Cortex of kidney (tissue), 1 donor: ENCODE measurements at places on chromosomes 12 and 14.

DNA sequence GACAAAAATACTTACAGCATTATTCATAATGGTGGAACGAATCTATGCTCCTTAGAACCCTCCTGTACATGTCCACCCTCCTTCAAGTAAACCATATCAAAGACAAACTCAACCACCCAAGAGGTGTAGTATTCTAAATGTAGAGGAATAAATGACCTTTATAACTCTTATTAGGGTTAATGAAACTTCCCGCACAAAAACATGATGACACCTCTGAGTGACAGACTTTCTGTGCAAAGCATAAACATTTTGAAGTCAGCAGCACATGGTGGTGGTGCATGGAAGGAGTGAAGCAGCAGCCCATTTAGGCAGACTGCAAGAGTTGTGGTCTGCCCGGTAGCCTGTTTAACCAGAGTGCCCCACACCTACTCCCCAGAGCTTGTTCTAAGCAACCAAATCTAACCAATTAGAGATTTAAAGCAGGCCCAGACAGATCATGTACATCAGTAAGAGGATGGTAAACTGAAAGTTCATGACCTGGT lies 615 bp upstream of the ASB8 start:
- no peak for DNase-seq

DNA sequence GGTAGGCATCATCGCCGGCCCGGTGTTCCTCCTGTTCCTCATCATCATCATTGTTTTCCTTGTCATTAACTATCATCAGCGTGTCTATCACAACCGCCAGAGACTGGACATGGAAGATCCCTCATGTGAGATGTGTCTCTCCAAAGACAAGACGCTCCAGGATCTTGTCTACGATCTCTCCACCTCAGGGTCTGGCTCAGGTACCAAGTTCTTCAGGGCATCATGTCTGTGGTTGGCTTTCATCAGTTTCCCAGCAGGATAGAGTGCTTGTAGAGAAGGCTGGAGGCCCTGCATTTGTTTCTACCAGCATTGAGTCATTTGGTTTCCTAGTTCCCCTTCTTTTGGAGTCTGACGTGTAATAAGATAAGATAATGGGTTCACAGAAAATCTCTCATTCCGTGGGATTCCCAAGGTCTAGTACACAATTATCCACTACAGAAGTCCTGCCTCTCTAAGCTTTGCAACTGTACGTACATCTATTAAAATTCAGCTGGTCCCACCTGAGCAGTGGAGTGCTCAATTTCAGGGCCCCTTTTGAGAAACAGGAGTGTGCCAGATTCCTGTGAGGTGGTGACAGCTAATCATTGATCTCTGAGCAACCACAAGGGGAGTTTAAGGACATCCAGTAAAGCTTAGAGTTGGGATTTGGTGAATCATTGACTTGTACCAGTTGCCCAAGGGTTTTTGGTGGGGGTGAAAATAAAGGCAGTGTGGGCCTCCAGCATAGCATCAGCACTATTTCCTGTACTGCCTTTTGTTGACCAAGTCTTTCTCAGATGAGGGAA lies 25.1 kb downstream of the ACVR1B start:
- no peak for DNase-seq

- no peak for DNase-seq
These were observed 129.5 kb downstream of the ETV6 start for GRCh38 chr12:11778713-11779685.

GRCh38 chr12:108572166-108572790 lies 9.9 kb downstream of the ISCU start:
- no peak for DNase-seq

DNA sequence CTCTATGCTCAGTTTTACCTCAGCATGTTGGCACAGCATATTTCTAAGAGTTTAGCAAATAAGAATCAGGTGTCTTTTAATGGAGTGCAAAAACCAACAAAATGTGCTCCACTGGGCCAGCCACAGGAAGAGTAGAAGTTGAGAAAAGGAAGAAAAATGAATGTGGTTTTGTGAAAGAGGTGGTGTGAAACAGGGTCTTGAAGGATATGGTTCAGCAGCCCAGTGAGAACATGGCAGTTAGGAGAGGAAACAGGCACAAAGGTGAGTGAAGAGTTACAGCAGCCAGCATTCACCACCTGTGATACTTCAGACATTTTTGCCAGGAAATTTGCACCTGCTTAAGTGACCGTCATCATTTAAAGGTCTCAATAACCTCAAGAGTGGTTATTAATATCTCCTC lies 2.4 kb downstream of the STAB2 start:
- no peak for DNase-seq

DNA sequence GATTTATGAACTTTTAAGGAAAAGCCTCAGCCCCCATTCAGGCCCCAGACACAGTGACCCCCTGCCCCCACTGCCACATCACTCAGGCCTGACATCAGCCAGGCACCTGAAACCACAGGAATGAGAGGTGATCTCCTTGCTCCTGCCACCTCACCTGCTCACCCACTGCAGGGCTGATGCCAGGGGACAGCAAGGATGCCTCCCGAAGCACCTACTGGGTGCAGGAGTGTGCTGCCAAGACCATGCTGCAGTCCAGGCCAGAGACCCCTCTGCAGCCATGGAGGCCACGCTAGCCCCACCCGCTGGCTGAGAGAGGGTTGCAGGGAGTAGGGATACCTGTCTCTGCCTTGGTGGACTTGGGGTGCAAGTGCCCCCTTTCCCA lies 18.6 kb upstream of the KRT7 start:
- DNase-seq = no peak

DNA sequence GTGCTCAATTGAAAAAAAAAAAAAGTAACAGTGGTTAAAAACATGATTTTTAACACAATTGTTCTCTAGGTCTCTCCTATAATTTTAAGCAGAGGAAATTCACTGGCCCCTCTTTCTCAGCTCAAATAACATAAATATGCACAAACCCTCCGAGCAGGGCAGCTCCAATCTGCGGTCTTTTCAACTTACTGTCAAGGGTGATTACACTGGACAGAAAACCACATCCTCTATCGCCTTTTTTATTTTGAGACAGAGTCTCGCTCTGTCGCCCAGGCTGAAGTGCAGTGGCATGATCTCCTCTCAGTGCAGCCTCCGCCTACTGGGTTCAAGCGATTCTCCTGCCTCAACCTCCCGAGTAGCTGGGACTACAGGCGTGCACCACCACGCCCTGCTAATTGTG lies 16.5 kb upstream of the GABARAPL1 start:
- no peak for DNase-seq

- no peak for DNase-seq
These were observed 233.0 kb downstream of the EGLN3 start for GRCh38 chr14:33717866-33718265.

- no peak for DNase-seq
These were observed 27.9 kb downstream of the WNT5B start for GRCh38 chr12:1656902-1657301.

DNA sequence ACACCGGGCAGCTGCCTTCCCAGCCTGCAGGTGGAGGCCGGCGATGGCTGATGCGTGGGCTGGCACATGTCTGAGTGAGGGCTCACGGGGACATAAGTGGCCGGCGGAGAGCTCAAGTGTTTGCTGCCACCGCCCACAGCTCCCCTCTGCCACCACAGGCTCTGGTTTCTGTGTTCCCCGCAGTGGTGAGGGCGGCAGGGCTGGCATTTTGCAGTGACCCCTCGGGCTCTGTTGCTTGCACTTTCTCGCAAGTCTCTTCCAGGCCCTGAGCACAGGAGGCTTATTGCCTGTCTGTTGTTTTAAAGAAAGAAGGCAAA lies 271.0 kb upstream of the RTL1 start:
- no peak for DNase-seq

DNA sequence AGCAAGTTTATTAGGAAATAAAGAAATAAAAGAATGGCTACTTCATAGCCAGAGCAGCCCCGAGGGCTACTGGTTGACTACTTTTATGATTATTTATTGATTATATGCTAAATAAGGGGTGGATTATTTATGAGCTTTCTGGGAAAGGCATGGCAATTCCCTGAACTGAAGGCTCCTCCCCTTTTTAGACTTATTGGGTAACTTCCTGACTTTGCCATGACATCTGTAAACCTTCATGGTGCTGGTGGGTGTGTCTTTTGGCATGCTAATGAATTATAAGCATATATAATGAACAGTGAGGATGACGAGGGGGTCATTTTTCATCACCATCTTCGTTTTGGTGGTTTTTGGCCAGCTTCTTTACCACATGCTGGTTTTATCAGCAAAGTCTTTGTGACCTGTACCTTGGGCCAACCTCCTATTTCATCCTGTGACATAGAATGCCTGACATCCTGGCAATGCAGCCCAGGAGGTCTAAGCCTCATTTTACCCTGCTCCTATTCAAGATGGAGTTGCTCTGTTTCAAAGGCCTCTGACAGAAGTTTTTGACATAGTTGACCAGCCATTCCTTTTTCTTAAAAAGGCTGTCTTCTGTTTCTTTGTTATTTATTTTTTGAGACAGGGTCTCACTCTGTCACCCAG lies 11.1 kb upstream of the PTGES3 start:
- DNase-seq = no peak

GRCh38 chr14:101098641-101099040 lies 195.1 kb upstream of the RTL1 start:
- DNase-seq = no peak

GRCh38 chr12:106118-106591 lies 39.6 kb downstream of the IQSEC3 start:
- DNase-seq = no peak

DNA sequence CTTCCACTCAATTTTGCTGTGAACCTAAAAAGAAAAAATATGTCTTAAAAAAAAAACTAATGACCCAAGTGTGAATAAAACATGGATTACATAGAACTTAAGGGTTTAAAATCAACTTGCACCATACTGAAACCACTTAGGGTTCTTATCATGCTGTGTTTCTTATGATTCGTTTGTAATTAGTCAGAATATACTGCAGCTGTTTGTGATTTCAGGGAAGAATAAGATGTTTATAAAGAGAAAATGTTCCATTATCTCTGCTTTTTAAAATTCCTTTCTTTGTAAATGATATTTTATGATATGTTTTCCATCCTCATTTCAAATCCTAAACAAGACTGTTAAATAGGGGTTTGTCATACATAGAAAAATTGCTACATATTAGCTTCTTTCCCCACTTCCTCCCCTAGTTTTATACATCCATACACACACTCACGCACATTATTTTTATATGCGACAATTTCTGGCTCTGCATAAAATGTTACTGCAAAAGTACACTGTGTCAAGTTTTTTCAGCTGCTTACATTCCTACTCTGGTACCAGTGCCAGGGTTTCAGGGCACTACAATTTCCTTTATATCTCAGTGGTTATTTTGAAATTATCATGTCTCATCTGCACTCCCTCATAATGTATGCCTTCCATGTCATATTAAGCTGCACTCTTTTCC lies 275.2 kb upstream of the GARIN6 start:
- no peak for DNase-seq

DNA sequence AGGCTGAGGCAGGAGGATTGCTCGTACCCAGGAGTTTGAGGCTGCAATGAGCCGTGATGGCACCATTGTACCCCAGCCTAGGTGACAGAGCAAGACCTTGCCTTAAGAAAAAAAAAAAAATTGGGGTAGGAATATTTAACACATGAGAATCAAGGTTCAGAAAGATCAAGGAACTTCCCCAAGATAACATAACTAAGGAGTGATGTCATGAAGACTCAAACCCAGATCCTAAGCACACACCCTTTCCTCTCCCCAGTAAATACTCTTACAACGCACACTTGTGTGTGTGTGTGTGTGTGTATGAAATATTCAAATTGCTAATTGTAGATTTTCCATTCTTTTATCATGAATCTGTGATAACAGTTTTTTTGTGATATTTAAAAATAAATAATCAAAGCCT lies 90.6 kb upstream of the NUDT4 start:
- DNase-seq = no peak

DNA sequence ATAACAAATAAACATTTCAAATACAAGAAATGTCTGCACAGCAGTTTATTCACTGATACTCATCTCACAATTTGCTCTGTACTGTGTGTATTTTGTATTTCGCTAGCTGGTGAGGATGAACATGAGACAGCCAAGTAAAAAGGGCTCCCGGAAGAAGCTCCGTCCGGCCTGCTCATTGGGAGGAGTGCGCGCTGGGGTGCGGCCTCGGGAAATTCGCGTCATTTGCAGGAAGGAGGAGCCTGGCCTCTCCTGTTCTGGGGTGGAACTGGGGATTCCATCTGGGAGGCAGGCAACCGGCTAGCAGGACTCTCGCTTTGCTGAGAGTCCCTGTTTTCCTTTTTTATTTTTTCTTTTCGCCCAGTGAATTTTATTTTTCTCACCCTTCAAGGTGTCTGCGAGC lies 368.4 kb upstream of the TMEM132C start:
- DNase-seq = no peak

- DNase-seq = no peak
These were observed 2.1 kb downstream of the EML5 start for GRCh38 chr14:88790501-88791251.

DNA sequence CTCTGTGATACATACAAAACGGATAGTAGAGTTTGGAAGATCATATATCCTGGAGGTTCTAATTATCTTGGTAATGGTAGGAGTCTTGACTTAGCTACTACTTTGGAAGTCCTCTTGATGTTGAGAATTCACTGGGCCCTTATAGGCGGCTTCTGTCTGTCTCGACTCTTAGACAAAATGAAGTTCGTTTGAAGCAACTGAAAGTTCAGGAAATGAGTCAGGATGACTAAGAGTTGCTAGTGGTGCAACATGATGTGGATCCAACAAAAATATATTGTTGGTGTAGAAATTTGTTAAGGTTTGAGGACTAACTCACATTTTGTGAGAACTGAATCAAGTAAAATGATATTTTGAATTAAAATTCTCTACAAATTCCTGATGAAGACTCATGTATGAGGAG lies 272.7 kb downstream of the AEBP2 start:
- DNase-seq = no peak

DNA sequence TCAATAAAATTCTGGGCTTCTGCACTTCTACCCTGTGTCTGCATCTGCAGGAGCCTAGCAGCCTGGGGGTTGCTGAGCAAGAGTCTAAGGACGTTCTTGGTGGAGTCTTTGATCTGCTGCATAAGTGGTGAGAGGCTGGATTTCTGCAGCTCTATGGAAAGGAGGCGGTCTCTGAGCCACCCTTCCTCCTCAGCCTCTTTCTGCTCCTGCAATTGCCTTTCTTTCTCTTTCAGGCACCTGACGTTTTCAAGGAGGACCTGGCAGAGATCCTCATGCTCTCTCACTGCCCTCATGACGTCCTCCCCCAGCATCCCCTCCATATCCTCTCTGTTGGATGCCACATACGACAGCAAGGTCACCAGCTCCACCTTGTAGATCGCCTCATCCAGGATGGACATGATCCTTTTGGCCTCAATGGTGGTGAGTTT lies 13.6 kb upstream of the TPCN1 start:
- DNase-seq = no peak
